ENCODE measurements at places on chromosomes 3 and 15.

DNA sequence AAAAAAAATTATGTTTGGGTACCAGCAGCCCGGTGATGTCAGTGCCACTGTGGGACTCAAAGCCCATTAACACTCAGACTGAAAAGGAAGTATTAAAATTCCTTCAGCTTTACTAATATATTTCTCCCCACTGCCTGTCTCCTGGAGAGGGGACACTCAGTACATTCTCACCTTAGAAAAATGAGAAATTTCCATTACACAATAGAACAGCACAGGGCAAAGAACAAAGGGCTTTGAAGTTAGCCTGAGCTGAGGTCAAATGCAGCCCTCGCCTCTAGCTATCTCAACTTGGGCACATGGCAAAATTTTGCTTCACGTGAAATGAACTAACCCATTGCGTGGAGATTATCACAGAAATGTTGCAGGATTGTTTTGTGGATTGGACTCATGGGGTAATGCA is 80.8 kb downstream of the RARB start:
- DNase-seq, result no peak

DNA sequence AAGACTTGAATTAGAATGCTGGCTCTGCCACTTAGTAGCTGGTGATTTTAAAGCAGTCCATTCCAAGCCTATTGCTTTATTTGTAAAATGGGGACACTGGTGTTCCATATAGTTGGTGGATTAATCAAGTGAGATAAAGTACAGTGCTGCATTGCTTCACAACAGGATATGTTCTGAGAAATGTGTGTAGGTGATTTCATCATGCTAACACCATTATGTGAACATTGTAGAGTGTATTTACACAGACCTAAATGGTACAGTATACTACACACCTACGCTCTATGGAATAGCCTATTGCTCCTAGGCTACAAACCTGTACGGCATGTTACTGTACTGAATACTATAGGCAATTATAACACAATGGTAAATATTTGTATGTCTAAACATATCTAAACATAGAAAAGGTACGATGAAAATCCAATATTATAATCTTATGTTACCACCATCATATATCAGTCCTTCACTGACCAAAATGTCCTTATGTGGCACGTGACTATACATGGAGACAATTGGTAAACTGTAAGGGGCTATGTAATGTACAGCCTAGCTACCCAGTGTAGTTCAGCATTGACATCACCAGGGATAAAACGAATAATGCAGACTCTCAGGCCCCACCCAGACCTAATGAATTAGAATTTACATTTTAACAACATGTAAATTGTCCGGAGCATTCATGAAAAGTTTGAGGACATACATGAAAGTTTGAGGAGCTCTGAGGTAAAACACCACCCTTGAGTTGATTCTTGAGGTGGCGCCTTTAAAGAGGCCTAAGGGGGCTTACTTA is 121.4 kb upstream of the BFSP2 start:
- no peak for DNase-seq

GRCh38 chr15:100570275-100570674 is 31.7 kb downstream of the LINS1 start:
- DNase-seq, result no peak

- no peak for DNase-seq
Observed at GRCh38 chr15:85759376-85759775, 35.3 kb downstream of the KLHL25 start.

GRCh38 chr3:159472611-159473010 is 516.0 kb upstream of the IL12A start:
- DNase-seq, result no peak

DNA sequence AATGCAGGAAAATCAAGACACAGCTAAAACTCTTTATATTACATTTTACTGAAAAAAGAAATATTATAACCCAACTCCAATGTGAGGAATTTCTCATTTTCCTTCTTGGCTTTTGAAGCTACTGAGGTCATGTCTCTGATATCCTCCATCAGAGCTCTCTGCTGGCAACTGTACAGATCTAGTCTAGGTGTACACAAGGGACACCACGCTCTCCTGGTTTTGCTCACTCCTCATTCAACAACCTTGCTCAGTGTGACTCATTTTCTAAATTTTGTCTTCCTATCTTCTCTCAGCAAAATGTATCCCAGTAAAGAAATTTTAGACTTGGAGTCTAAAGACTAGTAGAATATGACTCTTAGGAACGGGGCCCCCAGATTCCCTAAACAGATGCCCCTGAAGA is 144.3 kb downstream of the KCNMB2 start:
- DNase-seq, result no peak

GRCh38 chr3:63450023-63450422 is 171.9 kb downstream of the SYNPR start:
- DNase-seq, result no peak

- DNase-seq, result no peak
Observed at GRCh38 chr3:12893247-12893646, 51.9 kb upstream of the RPL32 start.

DNA sequence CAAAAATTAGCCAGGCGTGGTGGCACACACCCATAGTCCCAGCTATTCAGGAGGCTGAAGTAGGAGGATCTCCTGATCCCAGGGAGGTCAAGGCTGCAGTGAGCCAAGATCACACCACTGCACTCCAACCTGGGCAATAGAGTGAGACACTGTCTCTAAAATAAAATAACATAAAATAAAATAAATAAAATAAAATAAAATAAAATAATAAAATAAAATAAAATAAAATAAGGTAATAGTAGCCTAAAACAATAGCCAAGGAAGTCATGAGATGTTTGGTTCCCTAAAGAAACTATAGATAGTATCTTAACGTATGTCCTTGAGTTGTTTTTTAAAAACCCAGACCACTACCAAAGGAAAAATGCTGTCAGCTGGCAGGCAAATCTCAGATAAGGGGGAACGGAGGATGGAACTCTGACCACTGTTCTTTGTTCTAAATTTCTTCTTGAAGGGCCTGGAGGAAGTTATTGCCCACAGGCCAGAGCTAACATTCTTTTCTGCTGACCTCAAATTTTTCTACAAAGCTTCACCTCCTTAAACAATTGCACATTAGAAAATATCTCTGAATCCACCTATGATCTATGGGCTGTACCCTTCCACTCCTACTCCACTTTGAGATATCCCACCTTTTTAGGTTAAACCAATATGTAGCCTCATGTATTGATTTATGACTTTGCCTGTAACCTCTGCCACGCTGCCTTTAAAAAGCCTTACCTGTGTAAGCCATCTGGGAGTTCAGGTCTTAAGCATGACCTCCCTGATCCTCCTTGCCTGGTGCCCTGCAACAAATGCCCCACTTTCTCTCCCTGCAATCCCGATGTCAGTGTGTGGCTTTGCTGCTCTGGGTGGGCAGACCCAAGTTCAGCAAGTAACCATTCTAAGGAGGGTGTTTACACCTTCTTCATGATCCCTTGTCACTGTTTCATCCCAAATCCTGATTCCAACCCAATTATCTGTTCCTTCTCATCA is 126.2 kb upstream of the BHLHE40 start:
- no peak for DNase-seq

DNA sequence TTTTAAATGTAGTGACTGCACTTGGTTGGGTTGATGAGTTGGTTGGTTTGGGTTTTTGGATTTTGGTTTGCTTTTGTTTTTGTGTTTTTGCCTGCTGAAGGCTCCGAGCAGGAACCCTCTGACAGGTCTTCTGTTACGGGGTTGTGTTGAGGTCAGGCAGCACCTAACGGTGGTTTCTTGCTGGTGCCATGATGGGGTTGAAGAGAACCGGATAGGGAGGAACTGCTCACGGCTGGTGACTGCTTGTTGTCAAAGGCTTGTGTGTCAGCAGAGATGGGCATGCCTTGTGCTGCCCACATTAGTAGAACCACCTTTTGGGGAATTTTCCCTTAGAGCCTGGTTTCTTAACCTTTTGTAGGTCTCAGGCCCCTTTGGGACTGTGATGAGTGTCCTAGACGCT is 42.0 kb downstream of the SLC6A6 start:
- DNase-seq, result no peak

DNA sequence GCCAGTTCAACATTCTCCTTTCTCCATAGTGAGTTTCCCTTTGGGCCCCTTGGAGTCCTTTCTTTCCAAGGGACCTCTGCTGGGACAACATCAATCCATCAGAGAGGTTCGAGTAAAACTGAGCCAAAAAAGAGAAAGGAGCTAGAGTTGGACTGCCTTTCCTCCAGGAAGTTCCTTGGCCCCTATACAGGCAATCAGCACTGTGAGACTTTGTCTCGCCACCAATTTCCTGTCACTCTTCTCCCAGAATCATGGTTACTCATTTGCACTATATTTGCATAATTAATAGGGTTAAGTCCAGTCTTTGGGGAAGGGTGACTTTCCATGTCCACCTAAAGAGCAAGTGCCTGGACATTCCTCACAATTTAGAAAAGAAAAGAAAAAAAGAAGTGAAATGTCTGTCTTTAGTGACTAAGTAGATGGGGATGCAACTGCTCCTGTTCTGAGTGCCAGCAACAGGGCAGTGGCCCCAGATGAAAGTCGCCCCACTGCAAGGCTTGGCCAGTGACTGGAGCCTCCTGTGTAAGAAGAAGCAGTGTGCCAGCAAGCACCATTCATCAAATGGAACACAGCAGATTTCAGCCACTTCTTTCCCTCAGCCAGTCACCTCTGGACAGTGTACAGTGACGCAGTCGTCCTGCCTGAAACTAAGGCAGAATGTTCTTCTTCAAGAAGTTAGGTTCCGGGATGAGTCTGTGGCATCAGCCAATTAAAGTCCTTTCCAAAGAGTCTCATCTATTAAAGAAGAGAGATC is 91.6 kb downstream of the FSIP1 start:
- no peak for DNase-seq
